Mesangial cell (primary cell): ENCODE measurements at places on chromosomes 13 and 19. TPM values are rescaled to one million over a fixed set of nuclear protein-coding genes. Genes with fewer than 3 reads are reported as not detected.

TDRD3 gene
- total RNA-seq, result 5.9 and 8.6 TPM in 2 replicates

ZNF541 gene
- 0.13 TPM in 1 of 2 replicates, not detected in the other for total RNA-seq

ZNF700 gene
- total RNA-seq, result 2.9 and 4.6 TPM in 2 replicates

PCDH17 gene
- total RNA-seq, result 0.13 and 0.33 TPM in 2 replicates

BLOC1S3 gene
- 6.5 and 8.5 TPM in 2 replicates for total RNA-seq

ZNF441 gene
- total RNA-seq, result 2.3 and 3.9 TPM in 2 replicates

B3GNT3 gene
- 0.13 TPM in 1 of 2 replicates, not detected in the other for total RNA-seq

SAFB2 gene
- total RNA-seq, result 19.9 and 20.5 TPM in 2 replicates

SULT2A1 gene
- total RNA-seq, result not detected in 2 replicates

CLC gene
- not detected in 2 replicates for total RNA-seq

ZNF667 gene
- total RNA-seq, result 0.65 and 2.5 TPM in 2 replicates

STOML3 gene
- not detected in 2 replicates for total RNA-seq

CPAMD8 gene
- total RNA-seq, result 0.16 and 4.3 TPM in 2 replicates

PSG2 gene
- total RNA-seq, result not detected in 2 replicates

ZNF547 gene
- total RNA-seq, result 0.65 and 0.89 TPM in 2 replicates

GPALPP1 gene
- total RNA-seq, result 10.6 and 16.9 TPM in 2 replicates

STAP2 gene
- total RNA-seq, result 42.7 and 52.2 TPM in 2 replicates

CGB8 gene
- total RNA-seq, result 0.25 and 8.0 TPM in 2 replicates

ILF3 gene
- 108 and 155 TPM in 2 replicates for total RNA-seq
